Karpas-422 (cell line): ENCODE measurements at places on chromosomes 5 and 9. TPM values are rescaled to one million over a fixed set of nuclear protein-coding genes. Genes with fewer than 3 reads are reported as not detected.

DNA sequence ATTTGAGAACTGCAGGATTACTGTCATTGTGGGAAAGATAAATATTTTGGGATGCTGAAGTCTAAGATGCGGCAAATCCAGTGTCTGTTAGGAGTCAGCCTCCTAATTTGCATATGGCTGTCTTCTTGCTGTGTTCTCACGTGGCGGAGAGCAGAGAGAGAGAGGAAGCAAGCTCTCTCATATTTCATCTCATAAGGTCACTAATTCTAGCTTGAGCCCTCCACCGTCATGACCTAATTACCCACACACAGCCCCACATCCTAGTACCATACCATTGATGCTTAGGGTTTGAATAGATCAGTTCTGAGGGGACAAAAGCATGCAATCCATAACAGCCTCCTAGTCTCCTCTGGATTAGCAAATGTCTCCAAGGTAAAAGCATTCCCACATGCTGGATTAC lies 124.5 kb downstream of the CDH12 start:
- DNase-seq = no peak
- H3K36me3 ChIP-seq = no peaks in the 10 kb centered on the region
- H3K4me1 ChIP-seq = no peaks in the 10 kb centered on the region
- H3K27ac ChIP-seq = no peak overlapping the region

GRCh38 chr5:14614490-14614889 lies 32.9 kb downstream of the OTULINL start:
- no peaks in the 10 kb centered on the region for H3K36me3 ChIP-seq
- DNase-seq = no peak
- H3K4me3 ChIP-seq = no peak overlapping the region
- H3K27ac ChIP-seq = no peak overlapping the region
- no peaks in the 10 kb centered on the region for H3K4me1 ChIP-seq

- H3K36me3 ChIP-seq = no peaks in the 10 kb centered on the region
- peak; percentile 65 for DNase-seq
- no peaks in the 10 kb centered on the region for H3K27me3 ChIP-seq
- peaks cover 33% of the 10 kb centered on the region for H3K4me1 ChIP-seq
- H3K27ac ChIP-seq = no peak overlapping the region; the same call in 1 of the 2 replicates
- H3K4me3 ChIP-seq = 0 out of 2 replicates have a peak overlapping the region, but pooled peaks have one; percentile 17
These were observed 18.8 kb upstream of the FCN1 start for GRCh38 chr9:134936346-134937163.

DNA sequence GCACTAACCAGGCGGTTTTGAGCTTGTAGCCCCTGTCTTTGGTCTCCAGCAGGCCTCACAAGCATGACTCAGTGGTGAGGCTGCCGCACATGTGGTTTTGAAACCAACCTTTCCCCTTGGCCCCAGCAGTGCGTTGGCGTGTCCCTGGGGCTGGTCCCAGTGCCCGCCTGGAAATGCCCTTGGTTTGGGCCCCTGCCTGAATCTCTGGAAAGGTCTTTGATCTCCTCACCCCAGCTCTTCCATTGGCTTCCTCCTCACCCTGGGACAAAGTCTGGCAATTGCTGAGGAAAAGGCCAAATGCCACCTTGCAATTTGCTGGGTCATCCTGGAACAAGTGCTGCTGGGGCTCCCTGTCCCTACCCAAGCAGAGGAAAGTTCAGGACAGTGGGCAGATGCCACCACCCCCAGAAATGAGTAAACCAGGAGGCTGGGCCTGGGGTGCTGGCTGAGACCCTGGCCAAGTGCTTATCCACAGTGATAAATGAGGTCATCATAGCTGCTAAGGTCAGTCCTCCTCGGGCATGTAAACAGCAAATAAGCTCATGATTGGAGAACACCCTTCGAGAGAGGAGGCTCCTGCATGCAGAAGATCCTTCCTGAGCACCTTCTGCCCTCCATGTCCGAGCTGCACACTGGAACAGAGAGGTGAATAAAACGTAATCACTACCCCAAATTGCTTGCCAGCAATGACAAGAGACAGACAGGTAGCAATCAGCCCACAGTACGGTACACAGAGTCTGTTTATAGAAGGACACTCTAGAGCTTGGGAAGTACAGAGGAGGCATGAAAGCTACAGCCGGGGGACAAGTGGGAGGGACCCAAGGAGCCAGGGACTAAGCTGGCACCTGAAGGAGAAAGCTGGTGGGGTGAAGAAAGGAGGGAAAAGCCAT lies 98.9 kb upstream of the CPEB4 start:
- no peaks in the 10 kb centered on the region for H3K27me3 ChIP-seq
- H3K4me3 ChIP-seq = no peak overlapping the region
- DNase-seq = no peak

- H3K4me3 ChIP-seq = no peak overlapping the region
- no peak for DNase-seq
- no peaks in the 10 kb centered on the region for H3K27me3 ChIP-seq
These were observed 78.5 kb downstream of the ERP44 start for GRCh38 chr9:100020121-100020795.

The PTGDS gene
- total RNA-seq = not detected in 2 replicates

The CDH6 gene
- not detected in 2 replicates for total RNA-seq

The JAKMIP2 gene
- 39.5 and 58.7 TPM in 2 replicates for total RNA-seq

The EIF4E1B gene
- total RNA-seq = not detected in 2 replicates

The TRPM3 gene
- total RNA-seq = not detected in 2 replicates

DNA sequence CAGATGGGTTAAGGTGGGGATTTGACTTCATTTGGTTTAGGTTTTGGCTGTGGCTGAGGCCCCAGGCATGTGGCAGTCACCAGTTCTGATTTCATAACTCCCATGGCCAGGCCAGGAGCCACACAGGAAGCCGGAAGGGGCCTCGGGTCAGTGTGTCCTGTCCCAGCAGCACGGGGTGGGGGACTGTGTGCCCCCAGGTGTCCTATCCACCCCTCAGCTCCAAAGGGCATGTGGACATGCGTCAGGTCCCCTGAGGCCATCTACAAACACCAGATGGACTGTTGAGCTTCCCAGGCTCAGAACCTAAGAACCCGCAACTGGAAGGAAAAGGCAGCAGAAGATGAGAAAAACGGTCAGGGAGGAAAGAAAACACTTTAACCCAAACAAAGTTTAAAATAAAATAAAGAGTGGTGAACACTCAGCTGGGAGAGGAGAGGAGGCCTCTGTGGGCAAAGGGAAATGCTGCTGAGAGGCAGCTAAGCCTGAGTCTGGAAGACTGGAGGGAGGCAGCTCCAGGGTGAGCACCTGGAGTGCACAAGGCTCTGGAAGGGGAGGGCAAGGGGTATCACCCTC lies 260.8 kb downstream of the AUH start:
- no peaks in the 10 kb centered on the region for H3K27me3 ChIP-seq
- H3K4me3 ChIP-seq = no peak overlapping the region
- no peak for DNase-seq
- no peak overlapping the region for H3K27ac ChIP-seq

GRCh38 chr9:122374885-122375420 lies 4.1 kb downstream of the PTGS1 start:
- H3K4me3 ChIP-seq = no peak overlapping the region
- DNase-seq = no peak
- no peaks in the 10 kb centered on the region for H3K27me3 ChIP-seq
- peaks cover 12% of the 10 kb centered on the region for H3K4me1 ChIP-seq
- H3K36me3 ChIP-seq = no peaks in the 10 kb centered on the region
- no peak overlapping the region for H3K27ac ChIP-seq

GRCh38 chr5:77669677-77670076 lies 31.2 kb upstream of the OTP start:
- no peak for DNase-seq
- H3K27ac ChIP-seq = no peak overlapping the region
- H3K4me3 ChIP-seq = no peak overlapping the region
- no peaks in the 10 kb centered on the region for H3K27me3 ChIP-seq
- no peaks in the 10 kb centered on the region for H3K36me3 ChIP-seq
- no peaks in the 10 kb centered on the region for H3K4me1 ChIP-seq

- H3K4me1 ChIP-seq = no peaks in the 10 kb centered on the region
- DNase-seq = no peak
- no peak overlapping the region for H3K4me3 ChIP-seq
- no peaks in the 10 kb centered on the region for H3K36me3 ChIP-seq
- H3K27ac ChIP-seq = no peak overlapping the region
- H3K27me3 ChIP-seq = no peaks in the 10 kb centered on the region
These were observed 83.0 kb upstream of the IFNK start for GRCh38 chr9:27440888-27441740.

- no peak overlapping the region for H3K27ac ChIP-seq
- no peaks in the 10 kb centered on the region for H3K4me1 ChIP-seq
- H3K4me3 ChIP-seq = no peak overlapping the region
- DNase-seq = peak; percentile 19
These were observed 45.9 kb downstream of the TEK start for GRCh38 chr9:27154908-27155307.

- no peak overlapping the region for H3K27ac ChIP-seq
- no peaks in the 10 kb centered on the region for H3K36me3 ChIP-seq
- H3K27me3 ChIP-seq = no peaks in the 10 kb centered on the region
These were observed 1.7 kb downstream of the FYB1 start for GRCh38 chr5:39217365-39218281.

GRCh38 chr9:27701587-27701986 lies 128.3 kb upstream of the C9orf72 start:
- no peaks in the 10 kb centered on the region for H3K36me3 ChIP-seq
- no peaks in the 10 kb centered on the region for H3K27me3 ChIP-seq
- peaks cover 13% of the 10 kb centered on the region for H3K4me1 ChIP-seq
- H3K27ac ChIP-seq = no peak overlapping the region

- no peaks in the 10 kb centered on the region for H3K27me3 ChIP-seq
- H3K27ac ChIP-seq = no peak overlapping the region
- no peaks in the 10 kb centered on the region for H3K4me1 ChIP-seq
- no peak overlapping the region for H3K4me3 ChIP-seq
These were observed 8.6 kb upstream of the ZNF169 start for GRCh38 chr9:94250456-94250855.

The PCDHGB3 gene
- 19.5 and 22.7 TPM in 2 replicates for total RNA-seq

The PCDHGB6 gene
- 5.5 and 8.8 TPM in 2 replicates for total RNA-seq

- peak overlapping the region; percentile 84 for H3K4me3 ChIP-seq
- H3K27ac ChIP-seq = no peak overlapping the region
- H3K36me3 ChIP-seq = no peaks in the 10 kb centered on the region
- no peaks in the 10 kb centered on the region for H3K27me3 ChIP-seq
- DNase-seq = no peak
These were observed 1.8 kb downstream of the ARRDC1 start for GRCh38 chr9:137607141-137607857.

- peak; percentile 69 for DNase-seq
- H3K27me3 ChIP-seq = no peaks in the 10 kb centered on the region
- no peak overlapping the region for H3K4me3 ChIP-seq
These were observed 25.5 kb downstream of the AGTPBP1 start for GRCh38 chr9:85716031-85716877.

The SLC4A9 gene
- total RNA-seq = not detected in 2 replicates

The RALGPS1 gene
- total RNA-seq = 7.0 and 8.2 TPM in 2 replicates

DNA sequence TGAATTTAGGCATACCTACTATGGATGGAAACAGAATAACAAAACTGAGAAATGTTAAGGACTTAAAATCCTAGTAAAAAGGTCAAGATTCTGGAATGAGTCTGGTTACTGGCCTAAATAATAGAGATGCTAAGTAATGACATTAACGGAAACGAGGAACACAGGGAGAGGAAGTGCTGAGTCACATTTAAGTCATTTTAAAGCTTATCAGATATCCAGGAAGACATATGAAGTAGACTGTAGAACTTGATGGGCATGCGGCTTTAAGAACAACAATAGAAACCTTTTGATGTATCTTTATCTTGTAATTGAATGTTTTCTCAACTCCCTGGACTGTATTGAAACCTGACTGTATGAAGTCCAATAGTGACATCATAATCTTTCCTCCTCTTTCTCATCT lies 1251.4 kb upstream of the CDH6 start:
- no peak for DNase-seq
- no peaks in the 10 kb centered on the region for H3K36me3 ChIP-seq
- no peaks in the 10 kb centered on the region for H3K4me1 ChIP-seq
- H3K4me3 ChIP-seq = no peak overlapping the region

DNA sequence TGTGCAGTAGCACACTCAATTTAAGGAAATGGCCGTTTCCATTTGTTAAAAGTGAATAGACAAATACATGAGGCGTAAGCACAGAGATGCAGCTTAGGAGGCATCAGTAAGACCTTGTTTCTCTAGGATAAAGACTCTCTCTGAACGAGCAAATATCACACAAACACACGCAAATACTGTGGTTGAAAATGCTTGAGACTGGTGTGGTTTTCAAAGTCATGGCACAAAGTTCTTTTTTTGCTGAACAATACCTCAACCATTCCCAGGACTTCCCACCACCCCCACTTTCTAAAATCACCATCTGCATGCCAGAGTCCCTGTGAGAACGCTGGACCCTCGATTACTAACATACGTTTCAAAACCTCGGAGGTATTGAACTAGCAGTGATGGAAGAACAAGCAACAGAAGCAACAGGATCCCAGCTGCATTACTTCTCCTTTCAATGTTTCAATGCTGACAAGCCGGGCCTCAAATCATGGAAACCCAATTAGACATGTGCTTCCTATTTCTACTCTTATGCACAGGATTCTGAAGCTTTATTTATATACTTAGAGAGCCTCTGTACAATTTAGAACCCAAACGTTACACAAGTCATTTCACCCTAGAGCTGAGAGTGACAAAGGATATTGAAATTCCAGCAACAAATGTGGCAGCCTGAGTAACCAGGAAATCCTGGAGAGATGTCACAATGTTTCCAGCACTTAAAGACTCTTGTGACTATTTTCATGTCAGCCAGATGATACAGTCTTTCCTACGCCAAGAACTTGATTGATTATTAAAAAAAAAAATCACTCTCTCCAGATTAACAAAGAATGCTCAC lies 63.9 kb downstream of the CDC14B start:
- DNase-seq = no peak
- H3K4me3 ChIP-seq = no peak overlapping the region
- H3K27me3 ChIP-seq = no peaks in the 10 kb centered on the region
- H3K27ac ChIP-seq = no peak overlapping the region

GRCh38 chr5:82912462-82912861 lies 164.7 kb downstream of the TMEM167A start:
- no peaks in the 10 kb centered on the region for H3K4me1 ChIP-seq
- H3K27me3 ChIP-seq = no peaks in the 10 kb centered on the region

DNA sequence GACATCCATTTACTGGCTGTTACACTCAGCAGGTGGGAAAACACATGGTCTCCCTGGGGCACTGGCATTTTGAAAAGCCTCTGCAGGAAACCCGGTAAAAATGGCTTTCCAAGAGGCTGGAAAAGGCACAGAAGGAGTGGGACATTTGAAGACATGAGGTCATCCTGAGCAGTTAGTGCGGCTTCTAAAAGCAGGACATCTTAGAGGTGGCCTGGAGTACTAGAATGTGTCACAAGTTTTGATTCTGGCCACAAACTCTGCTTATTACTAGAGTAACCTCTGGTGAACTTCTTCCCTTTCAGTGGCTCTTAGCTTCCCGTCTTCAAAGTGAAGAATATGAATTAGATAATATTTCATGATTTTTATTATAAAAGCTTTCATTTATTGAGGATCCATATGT lies 423.0 kb upstream of the BRINP1 start:
- no peaks in the 10 kb centered on the region for H3K27me3 ChIP-seq
- no peaks in the 10 kb centered on the region for H3K36me3 ChIP-seq
- no peak for DNase-seq
- H3K4me1 ChIP-seq = no peaks in the 10 kb centered on the region
- no peak overlapping the region for H3K4me3 ChIP-seq

The FAM221B gene
- total RNA-seq = not detected in 2 replicates

The STC2 gene
- total RNA-seq = not detected in 2 replicates

The CHMP5 gene
- 53.4 and 57.1 TPM in 2 replicates for total RNA-seq
